ENCODE measurements at places on chromosomes 2 and 18.

GRCh38 chr2:240024766-240025165 is 376 bp downstream of the NDUFA10 start:
- DNase-seq = no peak

- DNase-seq = no peak
Measured at GRCh38 chr18:70332694-70333093, 43.8 kb downstream of the SOCS6 start.

GRCh38 chr2:66830881-66831280 is 396.0 kb downstream of the MEIS1 start:
- no peak for DNase-seq

DNA sequence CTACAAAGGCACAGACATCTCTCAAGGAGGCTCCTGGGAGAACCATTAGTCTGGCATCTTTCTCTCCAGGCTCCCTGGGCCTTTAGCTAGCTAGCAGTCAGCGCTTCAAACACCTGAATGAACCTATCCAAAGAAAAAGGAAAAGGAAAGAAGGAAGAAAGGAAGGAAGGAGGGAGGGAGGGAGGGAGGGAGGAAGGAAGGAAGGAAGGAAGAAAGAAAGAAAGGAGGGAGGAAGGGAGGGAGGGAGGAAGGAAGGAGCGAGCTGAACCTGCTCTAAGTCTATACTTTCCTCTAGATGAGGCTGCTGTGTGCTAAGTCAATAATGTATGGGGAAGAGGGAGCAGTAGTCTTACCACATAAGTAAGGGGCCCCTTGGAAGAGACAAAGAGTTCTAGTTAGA is 5.1 kb upstream of the BCL11A start:
- DNase-seq = no peak

GRCh38 chr18:13710414-13710831 is 15.9 kb downstream of the FAM210A start:
- peak; percentile 65 for DNase-seq

- DNase-seq = peak; percentile 77
Measured at GRCh38 chr18:12946549-12947284, 1.1 kb upstream of the SEH1L start.

DNA sequence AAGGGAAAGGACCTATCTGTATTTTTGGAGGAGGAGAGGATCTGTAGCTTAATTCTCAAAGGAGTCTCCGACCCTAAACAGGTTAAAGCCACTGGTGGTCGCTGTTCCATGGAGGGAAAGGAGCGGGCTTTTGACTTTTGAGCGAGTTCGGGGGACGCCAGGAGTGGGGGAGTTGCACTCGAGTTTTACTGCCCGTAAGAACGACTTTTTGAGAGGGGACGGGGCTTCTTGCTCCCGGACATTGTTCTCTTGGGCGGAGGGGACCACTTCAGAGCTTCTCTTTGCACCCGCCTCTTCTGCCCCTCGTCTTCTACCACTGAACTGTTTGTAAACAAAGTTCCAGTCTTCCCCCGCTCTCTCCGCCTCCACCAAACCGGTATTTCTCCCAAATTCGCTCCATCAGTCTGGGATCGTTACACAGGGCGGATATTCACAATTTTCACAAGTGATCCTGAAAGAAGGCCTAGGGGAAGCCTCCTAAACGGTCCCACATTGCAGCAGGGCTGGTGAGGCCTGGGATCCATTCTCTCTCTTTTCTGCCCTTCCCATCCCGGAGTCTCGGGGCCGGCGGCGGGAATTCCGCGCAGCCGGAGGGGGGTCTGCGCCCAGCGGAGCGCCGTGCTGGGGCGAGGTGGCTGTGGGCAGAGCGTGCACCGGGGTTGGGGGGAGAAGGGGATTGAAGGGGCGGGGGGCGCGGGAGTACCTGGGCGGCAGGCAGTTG is 6.6 kb downstream of the DLX2 start:
- no peak for DNase-seq

DNA sequence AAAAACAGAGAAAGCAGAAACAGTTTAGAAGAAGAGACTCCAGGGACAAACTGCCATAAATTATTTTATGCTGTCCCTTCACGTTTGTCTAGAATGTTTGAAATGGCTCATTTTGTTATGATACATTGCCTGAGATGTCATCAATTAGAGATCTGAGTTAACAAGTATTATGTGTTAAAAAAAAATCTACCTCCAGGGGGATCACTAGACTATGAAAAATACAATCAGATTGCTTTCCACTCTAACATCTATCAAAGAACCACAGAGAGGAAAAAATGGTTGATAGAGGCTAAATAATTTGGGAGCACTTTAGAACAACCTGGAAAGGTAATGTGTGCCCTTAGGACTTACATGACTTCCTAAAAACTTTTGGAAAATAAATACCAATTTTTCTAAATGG is 103.8 kb upstream of the CCDC150 start:
- no peak for DNase-seq

DNA sequence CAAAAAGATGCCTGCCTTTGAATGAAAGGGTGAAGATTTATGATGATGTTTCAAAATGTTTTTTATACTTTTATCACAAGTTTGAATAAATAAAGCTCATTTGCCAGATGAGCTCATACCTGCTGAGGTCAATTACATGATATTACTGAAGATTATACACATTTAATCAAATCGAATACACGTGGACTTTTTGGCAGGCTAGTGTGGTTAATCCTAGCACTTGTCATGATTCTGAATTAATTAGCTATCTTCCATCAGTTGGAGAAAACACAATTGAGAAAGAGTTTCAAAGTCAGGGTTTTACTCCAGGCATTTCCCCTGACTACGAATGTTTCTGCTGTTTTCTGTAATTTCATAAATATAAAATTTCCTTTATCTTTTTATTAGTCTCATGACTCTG is 54.4 kb downstream of the LRPPRC start:
- no peak for DNase-seq

- DNase-seq = no peak
Measured at GRCh38 chr18:59908799-59909198, 9.0 kb downstream of the PMAIP1 start.

DNA sequence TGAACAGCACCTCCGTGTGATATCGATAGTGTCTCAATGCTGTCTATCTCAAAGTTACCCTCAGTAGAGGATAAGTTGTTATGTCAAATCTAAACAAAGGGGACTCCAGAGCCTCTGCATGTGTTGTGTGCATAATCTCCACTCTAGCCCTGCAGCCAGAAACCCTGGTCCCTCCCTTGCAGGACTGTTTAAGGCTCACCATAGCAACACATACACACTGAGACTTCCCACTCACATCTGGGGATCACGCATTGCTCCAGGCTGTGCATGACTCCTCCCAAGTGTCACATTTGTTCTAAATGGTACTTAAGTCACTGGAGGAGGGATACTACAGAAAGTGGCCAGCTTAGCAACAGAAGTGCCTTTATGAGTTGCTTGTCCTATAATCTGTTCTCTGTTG is 258.6 kb upstream of the CRIM1 start:
- no peak for DNase-seq

- no peak for DNase-seq
Measured at GRCh38 chr2:169086893-169087467, 17.6 kb downstream of the DHRS9 start.

DNA sequence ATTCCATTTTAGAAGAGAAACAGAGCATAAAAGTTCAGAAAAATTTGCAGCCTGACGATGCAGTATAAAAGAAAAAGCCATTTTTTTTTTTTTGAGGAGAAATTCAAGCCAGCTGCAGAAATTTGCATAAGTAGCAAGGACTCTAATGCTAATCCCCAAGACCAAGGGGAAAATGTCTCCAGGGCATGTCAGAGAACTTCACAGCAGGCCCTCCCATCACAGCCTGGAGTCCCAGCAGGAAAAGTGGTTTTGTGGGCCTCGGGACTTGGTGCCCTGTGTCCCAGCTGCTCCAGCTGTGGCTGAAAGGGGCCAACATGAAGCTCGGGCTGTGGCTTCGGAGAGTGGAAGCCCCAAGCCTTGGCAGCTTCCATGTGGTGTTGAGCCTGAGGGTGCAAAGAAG is 325.3 kb upstream of the HNMT start:
- no peak for DNase-seq

GRCh38 chr2:56169521-56169920 is 14.3 kb upstream of the CCDC85A start:
- DNase-seq = no peak

DNA sequence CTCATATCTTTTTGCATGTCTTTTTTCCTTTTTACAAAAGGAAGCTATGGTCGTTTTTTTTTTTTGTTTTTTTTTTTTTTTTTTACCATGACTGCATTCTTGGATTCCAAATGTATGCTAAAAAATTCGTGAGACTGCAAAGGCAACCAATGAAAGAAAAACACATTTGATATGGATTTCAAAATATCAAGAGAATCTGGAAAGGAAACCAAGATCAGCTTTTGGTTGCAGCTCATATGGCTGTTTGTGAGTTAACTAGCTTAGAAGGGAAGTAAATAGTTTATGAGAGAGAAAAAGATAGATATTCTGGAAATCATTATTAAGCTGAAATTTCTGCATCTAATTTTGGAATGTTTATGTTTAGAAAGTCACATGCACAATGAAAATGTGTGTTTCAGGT is 110.3 kb downstream of the PRPF40A start:
- DNase-seq = no peak

DNA sequence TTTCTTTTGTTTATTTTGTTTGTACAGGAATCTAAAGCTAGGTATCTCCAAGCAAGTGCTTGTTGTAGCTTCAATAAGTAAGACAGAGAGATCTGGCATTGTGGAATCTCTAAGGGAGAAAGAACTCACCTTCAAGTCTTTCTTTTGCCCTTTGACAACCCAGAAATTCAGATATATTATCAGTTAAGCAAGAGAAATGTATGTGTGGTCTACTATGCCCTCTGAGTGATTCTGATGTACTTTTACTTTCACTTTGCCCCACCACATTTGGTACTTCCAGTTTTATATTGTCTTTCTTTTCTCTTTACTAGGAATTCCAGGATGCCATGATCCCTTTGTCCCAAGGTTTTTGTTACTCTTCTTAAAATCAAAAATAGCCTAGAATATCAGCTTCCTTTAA is 259.6 kb upstream of the PIK3C3 start:
- no peak for DNase-seq

- no peak for DNase-seq
Measured at GRCh38 chr2:9094117-9094516, 90.6 kb upstream of the MBOAT2 start.

DNA sequence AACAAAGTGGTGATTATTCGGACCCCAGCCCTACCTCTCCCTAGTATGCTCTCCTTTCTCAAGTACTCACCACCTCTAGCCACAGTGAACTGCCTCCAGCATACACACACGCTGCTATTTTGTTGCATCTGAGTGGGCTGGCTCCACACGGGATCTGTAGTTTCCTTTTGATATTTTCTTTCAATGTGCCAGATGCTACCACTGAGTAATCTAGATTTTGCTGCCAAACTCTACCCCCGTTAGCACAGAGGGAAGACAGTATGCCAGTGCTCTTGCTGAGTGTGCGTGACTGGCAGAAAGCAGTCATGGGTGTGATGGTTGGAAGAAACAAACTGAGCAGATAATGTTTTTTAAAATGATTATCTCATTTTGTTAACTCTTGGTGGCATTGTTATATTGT is 11.6 kb downstream of the CFLAR start:
- DNase-seq = peak; percentile 65

- no peak for DNase-seq
Measured at GRCh38 chr2:64485961-64486360, 32.0 kb downstream of the LGALSL start.

GRCh38 chr18:73741946-73742345 is 405.7 kb downstream of the FBXO15 start:
- no peak for DNase-seq

GRCh38 chr2:239326831-239327535 is 73.8 kb downstream of the HDAC4 start:
- no peak for DNase-seq

- no peak for DNase-seq
Measured at GRCh38 chr2:205650931-205651330, 31.4 kb upstream of the NRP2 start.

- DNase-seq = peak; percentile 80
Measured at GRCh38 chr2:19140463-19141208, 217.8 kb downstream of the OSR1 start.

- DNase-seq = no peak
Measured at GRCh38 chr2:185738679-185739472, at the start of gene FSIP2. Gene FSIP2, plus strand, starts transcription at chr2:185738804. Its CDS starts 91 bp downstream, at chr2:185738895.

DNA sequence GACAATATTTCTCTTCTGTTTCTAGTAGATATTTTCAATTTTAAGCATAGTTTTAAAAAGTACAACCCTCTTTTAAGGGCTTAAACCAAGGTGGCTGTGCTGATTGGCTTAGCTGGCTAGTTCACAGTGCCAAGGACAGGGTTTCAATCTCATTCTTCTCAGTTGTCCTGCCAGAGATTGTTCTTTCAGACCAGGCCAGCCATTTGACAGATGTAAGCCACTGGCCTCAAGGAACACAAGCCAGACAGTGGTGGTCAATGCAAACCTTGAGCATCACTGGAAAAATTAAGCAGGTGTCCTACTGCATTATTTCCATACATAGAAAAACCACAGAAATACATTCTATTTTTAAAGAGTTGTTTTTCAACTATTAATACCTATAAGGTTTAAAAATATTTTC is 5.9 kb downstream of the RNF103 start:
- DNase-seq = no peak

DNA sequence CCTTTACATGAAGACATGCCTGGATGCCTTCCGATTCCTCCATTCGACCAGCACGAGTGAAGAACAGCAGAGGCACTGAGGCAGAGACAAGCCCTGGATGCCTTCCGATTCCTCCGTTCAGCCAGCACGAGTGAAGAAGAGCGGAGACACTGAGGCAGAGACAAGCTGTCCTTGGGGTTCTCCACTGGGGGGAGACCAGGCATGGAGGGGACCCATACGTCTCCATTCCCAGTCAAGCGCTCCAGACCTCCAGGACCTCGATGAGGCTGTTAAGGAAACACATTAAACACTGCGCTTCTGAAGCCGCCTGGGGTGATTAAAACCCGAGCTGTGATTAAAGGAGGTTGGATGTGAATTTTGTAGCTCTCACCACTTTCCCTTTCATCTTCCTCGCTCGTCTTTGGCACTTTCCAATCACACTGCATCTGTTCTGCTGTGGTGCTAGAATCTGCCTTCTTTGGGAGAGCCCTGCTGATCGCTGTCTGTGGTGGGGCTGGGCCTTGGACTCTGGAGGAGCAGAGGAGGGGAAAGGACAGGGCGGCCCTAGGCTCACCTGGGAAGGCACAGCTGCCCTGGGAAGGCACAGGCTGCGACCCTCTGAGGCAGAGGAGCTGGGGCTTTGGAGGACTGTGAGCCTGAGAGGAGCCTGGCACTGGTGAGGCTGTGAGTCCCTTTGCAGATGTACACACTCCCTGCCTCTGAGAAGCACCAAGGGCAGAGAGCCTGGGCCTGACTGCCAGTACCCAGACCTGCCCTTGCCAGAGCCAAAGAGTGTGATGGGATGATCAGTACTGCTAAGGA is 463.1 kb upstream of the HS6ST1 start:
- no peak for DNase-seq

DNA sequence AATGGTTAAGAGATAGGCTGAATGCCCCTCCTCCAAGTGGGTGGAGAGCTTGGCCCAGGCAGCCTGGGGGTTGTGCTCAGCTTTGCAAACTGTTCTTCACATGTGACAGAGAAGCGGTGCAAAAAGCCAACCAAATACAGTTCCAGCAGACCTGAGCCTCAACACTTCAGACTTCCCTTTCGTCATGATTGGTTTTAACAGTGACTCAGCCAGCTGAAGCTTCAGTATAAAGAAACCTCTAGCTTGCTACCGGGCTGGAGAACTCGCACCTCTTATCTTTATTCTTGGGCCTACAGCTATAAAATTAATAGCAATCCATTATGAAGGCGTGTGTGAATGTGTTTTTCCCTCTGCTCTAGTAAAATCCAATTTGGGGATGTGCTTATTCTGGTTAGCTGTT is 20.0 kb downstream of the SETBP1 start:
- no peak for DNase-seq
